ENCODE measurements at places on chromosomes 7 and 10. TPM values are rescaled to one million over a fixed set of nuclear protein-coding genes. Genes with fewer than 3 reads are reported as not detected.
A peak's percentile ranks its signal among the peaks of the same experiment; 100 is the strongest.

DNA sequence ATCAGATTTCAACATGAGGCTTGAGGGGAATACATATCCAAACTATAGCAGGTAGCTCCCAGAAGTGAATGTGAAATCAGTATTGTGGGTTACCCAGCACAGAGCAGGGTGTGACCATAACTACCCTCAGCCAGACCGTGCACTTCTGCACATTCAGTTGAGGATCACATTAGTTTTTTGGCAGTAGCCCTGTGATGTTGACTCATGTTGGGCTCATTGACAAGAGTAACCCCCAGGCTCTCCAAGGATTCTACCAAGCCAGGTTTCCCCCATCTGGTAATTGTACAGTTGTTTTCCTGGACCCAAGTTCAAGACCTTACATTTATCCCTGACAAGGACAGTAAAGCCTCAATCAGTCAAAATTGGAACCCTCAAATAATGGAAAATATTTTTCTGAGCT, 11.7 kb upstream of the CPA4 start:
- DNase-seq, result peak; percentile 94

The SPDYE2B gene
- total RNA-seq, result 0.16 TPM

GRCh38 chr10:132897516-132898381, 44.6 kb downstream of the CFAP46 start:
- no peak for DNase-seq

DNA sequence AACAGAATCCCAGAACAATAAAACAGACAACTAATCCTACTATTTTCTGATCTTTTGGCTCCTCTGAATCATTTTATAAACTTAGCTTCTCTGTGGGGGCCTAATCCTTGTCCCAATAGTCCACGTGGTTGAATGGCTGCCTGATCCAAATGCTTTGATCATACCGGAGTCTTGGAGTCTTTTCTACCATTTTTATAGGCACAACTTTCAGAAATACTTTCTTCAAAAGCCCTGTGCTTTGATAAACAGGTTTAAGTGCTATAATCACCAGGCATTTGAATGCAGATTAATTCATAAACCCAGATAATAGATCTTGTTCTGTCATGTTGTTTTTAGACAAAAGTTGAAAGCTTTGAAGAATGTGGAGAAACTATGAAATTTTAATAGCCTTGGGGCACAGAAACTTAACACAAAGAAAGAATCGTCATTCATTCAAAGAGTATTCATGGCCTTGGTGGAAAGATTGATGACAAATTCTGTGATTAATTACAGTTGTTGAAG, 163.7 kb downstream of the AHR start:
- no peak for DNase-seq

GRCh38 chr10:49371967-49372366, 23.9 kb downstream of the DRGX start:
- DNase-seq, result no peak

DNA sequence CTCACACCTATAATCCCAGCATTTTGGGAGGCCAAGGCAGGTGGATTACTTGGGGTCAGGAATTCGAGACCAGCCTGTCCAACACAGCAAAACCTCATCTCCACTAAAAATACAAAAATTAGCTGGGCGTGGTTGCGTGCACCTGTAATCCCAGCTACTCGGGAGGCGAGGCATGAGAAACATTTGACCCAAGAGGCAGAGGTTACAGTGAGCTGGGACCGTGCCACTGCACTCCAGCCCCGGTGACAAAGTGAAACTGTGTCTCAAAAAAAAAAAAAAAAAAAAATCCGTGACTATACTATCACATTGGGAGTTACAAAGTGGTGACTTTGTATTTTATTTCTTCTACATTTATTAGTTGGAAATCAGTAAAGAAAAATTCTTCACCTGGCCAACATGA, 101.2 kb downstream of the EPC1 start:
- DNase-seq, result no peak

DNA sequence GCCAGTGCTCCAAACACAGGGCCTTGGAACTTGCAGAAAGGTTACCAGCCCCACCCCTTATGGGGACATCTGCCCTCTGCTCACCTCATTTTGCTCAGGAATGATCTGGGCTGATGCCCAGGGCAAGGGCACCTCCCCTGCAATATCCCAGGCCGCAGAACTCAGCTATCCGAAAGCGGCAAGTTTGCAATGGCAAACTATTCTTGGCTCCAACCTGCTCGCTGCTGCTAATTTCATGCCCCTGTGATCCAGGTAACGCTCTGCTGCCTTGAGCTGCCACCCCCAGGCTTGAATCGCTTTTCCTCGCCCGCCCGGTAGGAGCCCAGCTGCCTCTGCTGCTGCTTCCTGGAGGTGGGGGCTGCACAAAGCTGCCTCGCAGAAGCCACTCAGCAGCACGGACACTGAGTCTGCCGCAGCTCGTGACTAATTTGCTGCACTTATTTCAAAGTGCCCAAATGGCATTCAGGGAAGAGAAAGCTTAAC, 18.2 kb downstream of the SLC29A3 start:
- DNase-seq, result no peak

DNA sequence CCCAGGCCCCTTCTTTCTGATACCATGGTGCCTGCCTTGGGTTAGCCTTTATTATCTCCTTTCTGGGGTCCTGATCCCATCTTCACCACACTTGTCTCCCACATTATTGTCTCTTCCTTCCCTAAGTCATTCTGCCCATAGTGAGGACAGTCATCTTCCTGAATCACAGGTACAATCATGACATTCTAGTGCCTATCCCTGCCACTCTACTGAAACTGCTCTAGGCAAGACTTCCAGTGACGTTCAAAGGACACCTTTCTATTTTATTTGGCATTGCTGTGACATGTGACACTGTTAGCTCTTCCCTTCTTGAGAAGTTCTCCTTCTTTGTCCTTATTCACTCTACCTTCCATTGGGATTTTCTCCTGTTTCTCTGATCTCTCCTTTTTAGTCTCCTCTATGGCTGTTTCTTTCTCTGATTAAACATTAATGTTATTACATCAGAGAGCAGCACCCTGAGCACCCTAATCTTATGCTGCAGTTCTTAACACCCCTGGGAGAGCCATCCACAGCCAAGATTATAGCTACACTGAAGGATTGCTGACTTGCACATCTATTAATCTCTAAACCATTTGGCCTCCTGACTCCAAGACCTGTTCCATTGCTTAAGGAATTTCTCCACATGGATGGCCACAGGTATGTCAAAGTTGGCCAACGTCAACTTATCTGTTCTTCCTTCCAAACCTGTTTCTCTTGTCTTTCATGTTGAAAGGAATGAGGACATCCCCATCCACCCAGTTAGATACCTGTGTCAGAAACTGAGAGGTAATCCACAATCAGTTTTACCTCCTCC, 10.9 kb downstream of the MACC1 start:
- no peak for DNase-seq

DNA sequence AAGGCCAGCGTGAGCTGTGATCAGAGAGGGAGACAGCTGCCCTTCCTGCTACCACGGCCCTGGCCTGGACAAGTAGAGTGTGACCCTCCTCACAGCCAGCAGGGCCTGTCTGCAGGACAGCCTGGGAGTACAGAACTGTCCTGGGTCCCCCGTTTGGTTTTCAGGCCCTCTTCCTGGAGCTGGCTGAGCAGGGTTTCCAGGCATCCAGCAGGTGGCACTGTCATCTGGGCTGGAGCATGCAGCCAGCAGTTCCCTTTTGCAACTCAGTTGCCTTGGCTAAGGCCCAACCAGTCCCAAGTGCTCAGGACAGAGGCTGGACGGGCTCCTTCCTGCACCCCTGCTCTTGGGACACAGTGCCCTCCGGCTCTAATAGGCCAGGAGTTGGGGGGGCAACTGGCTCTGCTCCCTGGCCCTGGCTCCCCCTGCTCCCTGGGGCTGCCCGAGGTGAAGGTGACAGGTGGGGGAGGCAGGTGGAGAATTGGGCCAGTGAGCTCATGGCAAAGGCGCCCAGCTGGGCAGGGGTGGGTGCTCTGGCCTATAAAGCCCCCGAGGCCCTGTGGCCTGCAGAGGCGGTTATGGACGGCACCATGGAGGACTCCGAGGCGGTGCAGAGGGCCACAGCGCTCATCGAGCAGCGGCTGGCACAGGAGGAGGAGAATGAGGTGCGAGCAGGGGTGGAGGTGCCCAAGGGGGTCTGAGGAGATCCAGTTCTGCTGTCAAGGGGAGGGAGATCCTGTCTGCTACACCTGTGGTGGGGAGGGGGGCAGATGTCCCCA, at the start of gene ANKRD2:
Gene ANKRD2 (plus strand): TSS at position 566 of the 776 bp plus-strand sequence. CDS start 10 bp downstream, at position 576.
- peak; percentile 83 for DNase-seq

The INSIG1 gene
- total RNA-seq, result 313 TPM

GRCh38 chr7:151570366-151570915, 50.7 kb upstream of the RHEB start:
- DNase-seq, result peak; percentile 74

DNA sequence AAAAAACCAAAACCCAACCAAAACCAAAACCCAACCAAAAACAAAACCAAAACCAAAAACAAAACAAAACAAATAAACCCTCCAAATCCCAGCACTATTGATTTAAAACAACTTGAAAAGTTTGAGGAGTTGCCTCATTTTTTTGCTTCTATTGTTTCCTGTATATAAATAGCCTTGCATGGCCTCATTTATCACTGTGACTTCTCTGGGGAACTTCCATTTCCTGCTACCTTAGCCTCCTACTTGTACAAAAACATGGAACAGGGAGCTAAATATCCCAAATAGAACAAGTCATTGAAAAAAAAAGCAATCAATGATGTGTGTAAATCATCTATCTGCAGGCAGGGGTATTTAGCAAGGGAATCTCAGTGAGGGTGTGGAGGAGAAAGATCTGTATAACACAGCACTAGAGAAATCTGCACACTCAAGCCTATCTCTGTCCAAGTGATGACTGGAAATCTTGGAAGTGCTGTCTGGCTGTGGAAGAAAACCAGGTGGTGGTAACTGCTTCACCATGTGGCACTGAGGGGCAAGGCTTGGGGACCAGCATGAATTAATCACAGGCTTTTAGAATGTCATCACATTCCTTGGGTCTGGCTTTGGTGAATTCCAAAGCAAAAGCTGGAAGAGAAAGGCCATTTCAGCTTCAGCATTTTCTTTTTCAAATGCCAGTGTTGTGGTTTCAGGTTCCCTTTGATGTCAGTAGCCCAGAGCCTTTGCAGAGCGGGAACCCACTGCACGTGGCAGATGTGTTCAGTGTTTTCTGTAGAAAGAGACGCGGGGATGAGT, 349.5 kb upstream of the ZNF32 start:
- DNase-seq, result peak; percentile 84

The ARMC3 gene
- total RNA-seq, result 0.25 TPM

- peak; percentile 83 for DNase-seq
These were observed 69.8 kb downstream of the LSMEM1 start for GRCh38 chr7:112550468-112551060.

DNA sequence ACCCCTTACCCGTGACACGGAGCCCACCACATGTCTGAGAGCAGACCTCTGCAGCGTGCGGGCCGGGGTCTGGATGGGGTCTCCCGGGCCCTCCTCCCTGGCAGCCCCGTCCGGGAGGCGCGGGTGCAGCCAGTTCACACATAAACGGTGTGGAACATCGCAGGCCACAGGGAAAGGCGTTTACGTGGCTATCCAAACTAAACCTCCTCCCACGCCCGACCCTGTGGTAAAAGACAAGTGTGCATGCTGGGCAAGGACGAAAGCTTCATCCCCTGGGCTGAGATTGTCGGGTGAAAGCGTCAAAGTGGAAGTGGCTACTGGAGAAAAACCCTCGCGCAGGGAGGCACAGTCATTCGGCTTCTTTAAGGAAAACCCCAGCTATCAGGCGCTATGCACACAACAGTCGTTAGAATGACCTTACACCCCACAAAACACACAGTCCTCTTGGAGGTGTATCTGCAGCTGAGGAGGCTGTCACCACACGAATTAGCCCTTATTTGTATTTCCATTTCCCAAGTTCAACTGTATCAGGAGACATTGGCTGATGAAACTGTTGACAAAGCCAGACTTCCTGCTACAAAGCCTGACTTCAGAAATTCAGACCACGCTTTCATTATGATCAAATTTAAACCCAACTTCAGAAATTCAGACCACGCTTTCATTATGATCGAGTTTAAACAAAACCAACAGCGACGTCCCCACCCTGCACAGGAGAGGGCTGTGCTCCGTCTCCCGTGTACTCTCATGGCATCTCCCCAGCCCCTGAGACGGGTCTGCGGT, 15.3 kb downstream of the GPER1 start:
- no peak for DNase-seq

- no peak for DNase-seq
These were observed 45.8 kb upstream of the ZNF32 start for GRCh38 chr10:43694526-43694925.

- DNase-seq, result no peak
These were observed 275.3 kb downstream of the NRG3 start for GRCh38 chr10:82150123-82150900.

DNA sequence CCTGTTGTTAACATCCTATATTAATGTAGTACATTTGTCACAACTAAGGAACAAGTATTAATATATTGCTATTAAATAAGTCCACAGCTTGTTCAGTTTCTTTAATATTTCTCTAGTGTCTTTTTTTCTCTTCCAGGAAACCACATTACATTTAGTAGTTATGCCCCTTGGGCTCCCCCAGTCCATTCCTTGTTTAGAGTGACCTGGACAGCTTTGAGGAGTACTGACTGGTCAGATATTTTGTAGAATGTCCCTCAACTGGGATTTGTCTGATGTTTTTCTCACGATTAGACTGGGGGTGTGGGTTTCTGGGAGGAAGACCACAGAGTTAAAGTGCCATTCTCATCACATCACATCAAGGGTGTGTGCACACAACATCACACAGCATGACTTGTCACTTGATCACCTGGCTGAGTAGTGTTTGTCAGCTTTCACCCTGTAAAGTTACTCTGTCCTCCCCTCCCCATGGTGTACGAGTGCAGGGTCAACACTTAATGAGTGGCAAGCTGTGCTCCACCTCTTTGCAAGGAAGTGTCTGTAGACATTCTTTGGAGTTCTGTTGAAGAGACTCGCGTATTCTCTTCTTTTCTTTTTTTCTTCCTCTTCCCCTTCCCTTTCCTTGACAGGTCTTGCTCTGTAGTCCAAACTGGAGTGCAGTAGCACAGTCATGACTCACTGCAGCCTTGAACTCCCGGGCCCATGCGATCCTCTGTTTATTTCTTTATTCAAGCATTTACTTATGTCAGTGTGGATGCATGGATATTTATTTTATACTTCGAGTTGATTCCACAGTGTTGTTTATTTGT, 10.2 kb downstream of the LMTK2 start:
- DNase-seq, result no peak

- DNase-seq, result no peak
These were observed 25.7 kb upstream of the ENTPD1 start for GRCh38 chr10:95730233-95730632.

GRCh38 chr7:45225311-45225947, 67.8 kb downstream of the RAMP3 start:
- DNase-seq, result no peak

The CDC14C gene
- total RNA-seq, result not detected

The AP1S1 gene
- 77.5 TPM for total RNA-seq

Measured in fibroblast of the aortic adventitia (primary cell).